ENCODE measurements at places on chromosomes 7 and 10. TPM values are rescaled to one million over a fixed set of nuclear protein-coding genes. Genes with fewer than 3 reads are reported as not detected.

The TMEM176B gene
- polyA plus RNA-seq, result 0.23 TPM

DNA sequence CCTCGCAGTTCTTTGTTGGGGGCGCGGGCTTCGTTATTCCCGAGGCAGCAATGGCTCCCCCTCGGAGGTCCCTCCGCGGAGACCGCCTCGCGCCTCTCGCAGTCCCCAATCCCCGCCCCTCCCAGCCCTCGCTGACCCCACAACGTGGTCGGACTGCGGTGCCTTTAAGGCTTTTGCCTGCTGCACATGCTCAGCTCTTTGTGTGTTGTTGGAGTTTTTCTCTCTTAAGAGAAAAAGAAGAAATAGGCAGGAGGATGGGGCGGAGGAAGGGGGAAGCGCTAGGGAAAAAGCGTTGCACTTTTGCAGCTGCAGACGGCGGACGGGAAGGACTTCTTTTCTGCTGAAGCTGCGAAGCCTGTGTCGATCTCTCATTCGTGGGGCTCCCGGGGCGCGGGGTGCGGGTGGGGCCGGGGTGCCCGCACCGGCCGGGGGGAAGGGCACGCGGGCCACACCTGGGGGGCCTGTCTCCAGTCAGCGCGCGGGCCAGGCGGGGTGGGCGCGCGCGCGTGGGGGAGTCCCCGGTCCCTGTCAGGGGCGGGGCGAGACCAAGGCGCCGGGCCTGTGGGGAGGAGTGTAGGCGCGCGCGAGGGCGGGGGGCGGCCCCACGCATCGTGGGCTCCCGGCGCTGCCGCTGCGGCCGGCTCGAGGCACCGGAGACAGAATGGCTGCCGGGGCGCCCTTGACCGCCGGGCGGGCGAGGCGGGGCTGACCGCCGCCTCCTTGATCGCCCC, 445 bp upstream of the ATRNL1 start:
- DNase-seq, result peak; percentile 22

The TAS2R5 gene
- 1.3 TPM for polyA plus RNA-seq

- no peak for DNase-seq
Observed at GRCh38 chr10:58106211-58107035, 161.3 kb downstream of the IPMK start.

The PIP gene
- polyA plus RNA-seq, result not detected

GRCh38 chr10:77377034-77377433, 260.6 kb downstream of the KCNMA1 start:
- DNase-seq, result no peak

DNA sequence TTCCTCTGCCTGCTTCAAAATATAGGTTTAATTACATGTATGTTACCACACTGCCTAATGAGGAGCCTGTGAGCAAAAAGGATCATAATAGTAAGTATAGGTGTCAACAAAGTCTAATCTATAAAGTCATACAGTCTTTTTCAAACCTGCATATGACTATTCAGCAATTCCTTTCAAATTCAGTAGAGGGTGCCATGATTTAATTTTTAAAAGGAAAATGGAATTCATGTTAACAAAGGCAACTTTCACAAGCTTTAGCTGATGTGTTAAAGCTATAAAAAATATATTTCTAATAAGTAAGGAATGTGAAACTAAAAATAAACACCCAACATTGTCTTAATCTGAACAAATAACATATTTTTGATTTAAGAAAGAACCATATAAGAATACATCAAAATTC, 52.1 kb downstream of the MPP7 start:
- peak; percentile 22 for DNase-seq

DNA sequence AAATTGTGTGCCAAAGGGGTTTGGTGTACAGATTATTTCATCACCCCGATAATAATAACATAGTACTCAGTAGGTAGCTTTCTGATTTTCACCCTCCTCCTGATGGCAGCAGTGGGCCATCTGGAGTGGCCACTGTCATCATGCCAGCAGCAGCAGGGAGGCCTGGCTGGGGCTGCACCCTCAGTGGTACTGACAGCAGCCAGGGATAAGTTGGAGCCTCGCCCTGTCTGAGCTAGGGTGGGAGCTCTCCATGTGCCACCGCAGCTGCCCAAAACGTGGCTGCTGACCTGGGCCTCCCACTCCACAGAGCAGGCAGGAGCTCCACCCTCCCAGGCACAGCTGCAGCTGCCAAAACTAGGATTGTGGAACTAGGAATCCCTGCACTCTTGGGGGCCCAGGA, 700.8 kb upstream of the KCND2 start:
- no peak for DNase-seq

DNA sequence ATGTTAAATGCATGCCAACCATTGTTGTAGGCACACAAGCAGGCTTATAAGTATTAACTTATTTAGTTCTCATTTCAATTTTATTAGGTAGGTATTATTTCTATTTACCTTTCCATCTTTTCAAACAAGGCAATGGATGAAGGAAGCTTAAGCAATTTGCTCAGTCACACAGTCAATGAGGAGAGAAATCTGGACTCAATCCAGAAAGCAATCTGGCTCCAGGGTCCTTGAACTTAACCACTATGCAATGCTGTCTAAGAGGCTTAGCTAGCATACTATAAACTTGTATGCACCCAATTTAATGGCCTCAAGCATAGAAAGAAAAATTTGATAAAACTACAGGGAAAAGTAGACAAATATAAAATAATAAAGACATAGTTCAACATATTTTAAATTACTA, 88.6 kb downstream of the VWDE start:
- no peak for DNase-seq

The ORAI2 gene
- 99.1 TPM for polyA plus RNA-seq

The HABP2 gene
- polyA plus RNA-seq, result 0.04 TPM

- no peak for DNase-seq
Observed at GRCh38 chr7:148204639-148205304, 385.8 kb upstream of the C7orf33 start.

Data from endothelial cell of umbilical vein (primary cell).